ENCODE measurements at places on chromosomes 1 and 21.
A peak's percentile ranks its signal among the peaks of the same experiment; 100 is the strongest.

DNA sequence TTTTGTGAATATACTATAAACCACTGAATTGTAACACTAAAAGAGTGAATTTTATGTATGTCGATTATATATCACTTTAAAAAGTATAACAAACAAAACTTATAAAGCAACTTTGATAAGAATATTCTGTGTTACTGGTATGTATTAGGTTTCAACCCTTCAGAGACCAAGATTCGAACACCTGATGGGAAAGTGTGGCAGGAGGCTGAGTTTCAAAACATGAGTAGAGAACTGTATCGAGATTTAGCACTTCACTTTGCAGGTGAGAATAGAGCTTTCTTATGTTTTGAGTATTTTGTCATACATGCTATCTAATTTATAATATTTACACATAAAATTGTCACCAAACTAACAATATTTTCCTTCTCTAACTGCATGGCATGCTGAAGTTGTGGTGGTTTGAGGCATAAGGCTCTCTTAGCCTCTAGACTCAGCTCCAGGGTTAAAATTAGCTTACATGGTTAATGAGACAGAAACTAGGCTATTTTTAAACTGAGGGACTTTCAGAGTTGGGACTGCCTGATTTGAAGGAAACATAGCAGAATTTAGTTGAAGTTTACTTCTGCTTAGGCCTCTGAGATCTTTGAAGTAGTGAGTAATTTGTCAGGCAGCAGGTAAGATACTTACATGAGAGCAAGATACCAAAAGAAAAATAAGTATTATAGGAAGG, 48.6 kb downstream of the CEP350 start:
- no peak for DNase-seq

GRCh38 chr1:1752636-1753606, 25.3 kb downstream of the NADK start:
- DNase-seq = no peak

GRCh38 chr1:91817211-91817905, 68.6 kb downstream of the TGFBR3 start:
- DNase-seq = no peak

GRCh38 chr1:47337350-47337749, 3.8 kb downstream of the CMPK1 start:
- DNase-seq = no peak

DNA sequence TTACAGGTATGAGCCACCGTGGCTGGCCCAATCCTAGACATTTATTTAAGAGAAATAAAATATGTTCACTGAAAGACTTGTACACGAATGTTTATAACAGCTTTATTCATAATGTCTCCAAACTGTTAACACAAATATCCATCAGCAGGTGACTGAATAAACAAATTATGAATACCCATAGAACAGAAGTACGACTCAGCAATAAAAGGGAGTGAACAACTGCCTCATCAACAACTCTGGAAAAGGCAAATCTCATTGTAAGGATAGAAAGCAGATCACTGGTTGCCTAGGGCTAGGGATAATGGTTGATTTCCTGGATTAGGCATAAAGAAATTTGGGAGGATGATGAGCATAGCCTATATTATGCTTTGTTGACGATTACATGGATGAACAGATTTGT, 41.7 kb downstream of the GABPA start:
- no peak for DNase-seq

DNA sequence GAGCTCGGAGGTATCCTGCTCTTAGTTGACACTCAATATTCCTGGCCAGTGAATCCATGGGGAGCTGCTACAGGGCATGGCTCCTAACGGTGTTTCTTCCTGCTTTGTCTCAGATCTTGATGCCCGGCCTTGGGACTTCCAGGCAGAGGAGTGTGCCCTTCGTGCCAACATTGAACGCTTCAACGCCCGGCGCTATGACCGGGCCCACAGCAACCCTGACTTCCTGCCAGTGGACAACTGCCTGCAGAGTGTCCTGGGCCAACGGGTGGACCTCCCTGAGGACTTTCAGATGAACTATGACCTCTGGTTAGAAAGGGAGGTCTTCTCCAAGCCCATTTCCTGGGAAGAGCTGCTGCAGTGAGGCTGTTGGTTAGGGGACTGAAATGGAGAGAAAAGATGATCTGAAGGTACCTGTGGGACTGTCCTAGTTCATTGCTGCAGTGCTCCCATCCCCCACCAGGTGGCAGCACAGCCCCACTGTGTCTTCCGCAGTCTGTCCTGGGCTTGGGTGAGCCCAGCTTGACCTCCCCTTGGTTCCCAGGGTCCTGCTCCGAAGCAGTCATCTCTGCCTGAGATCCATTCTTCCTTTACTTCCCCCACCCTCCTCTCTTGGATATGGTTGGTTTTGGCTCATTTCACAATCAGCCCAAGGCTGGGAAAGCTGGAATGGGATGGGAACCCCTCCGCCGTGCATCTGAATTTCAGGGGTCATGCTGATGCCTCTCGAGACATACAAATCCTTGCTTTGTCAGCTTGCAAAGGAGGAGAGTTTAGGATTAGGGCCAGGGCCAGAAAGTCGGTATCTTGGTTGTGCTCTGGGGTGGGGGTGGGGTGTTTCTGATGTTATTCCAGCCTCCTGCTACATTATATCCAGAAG, 16.7 kb downstream of the ALX3 start:
- DNase-seq = peak; percentile 72

DNA sequence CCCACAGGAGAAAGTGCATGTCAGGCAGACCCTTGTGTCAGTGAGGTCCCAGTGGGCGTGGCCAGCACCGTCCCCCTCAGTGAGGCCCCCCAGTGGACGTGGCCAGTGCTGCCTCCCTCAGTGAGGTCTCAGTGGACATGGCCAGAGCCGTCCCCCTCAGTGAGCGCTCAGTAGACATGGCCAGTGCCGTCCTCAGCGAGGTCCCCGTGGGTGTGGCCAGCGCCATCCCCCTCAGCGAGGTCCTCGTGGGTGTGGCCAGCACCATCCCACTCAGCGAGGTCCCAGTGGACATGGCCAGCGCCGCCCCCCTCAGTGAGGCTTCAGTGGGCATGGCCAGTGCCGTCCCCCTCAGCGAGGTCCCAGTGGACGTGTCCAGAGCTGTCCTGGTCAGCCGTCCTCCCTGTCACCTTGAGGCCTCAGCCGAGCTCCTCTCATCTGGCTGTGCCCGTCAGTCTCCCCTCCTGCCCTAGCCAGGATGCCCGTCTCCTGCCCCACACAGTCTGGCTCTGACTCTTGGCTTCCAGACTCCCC, 35.5 kb downstream of the PDE9A start:
- DNase-seq = no peak

GRCh38 chr1:94004924-94005323, 95.7 kb upstream of the GCLM start:
- DNase-seq = no peak

- DNase-seq = no peak
Observed at GRCh38 chr1:54424398-54424797, 18.2 kb upstream of the SSBP3 start.

GRCh38 chr1:75764057-75764655, 21.9 kb upstream of the RABGGTB start:
- DNase-seq = no peak

DNA sequence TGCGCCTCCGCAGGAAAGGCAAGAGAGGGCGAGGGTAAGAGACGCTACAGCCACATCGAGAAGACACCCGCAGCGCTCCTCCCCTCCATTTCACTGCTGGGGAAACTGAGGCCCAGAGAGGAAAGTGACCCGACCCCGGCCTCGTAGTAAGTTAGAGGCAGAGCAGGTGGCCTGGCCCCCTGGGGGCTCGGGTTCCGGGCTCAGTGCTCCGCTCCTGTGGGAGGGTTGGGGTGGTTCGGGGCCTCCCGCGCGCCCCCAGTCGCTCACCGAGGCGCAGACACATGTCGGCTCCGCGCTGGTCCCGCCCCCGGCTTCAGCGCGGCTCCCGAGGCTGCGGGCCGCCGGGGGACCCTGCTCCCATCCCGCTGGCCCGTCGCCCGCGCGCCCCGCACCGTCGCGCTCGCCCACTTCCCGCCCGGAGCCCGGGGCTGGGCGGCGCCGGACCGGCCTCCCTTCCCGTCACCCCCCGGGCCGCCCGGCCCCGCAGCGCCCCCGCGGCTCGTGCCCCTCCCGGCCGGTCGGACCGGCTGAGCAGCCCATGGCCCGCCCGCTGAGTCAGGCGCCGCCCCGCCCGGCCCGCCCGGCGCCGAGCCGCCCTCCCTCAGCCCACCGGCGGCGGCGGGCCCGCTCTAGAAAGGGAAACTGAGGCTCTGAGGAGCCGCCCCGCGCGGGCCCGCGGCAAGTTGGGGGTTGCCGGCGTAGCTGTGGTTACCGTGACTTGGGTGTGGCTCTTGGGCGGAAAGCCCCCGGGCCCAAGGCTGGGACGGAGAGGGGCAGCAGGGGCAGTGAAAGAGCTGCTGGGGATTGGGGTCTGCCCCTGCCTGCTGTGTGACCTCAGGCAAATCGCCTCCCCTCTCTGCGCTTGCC, at the start of gene TMEM54:
TMEM54 (minus strand) TSS at position 434 of the 867 bp plus-strand sequence; CDS start at position 283, 151 bp downstream.
- DNase-seq = peak; percentile 5

GRCh38 chr21:44337941-44338895, 972 bp downstream of the CFAP410 start:
- peak; percentile 87 for DNase-seq

GRCh38 chr1:162703708-162704107, 71.4 kb downstream of the DDR2 start:
- DNase-seq = no peak

GRCh38 chr21:37593740-37594471, 227.3 kb downstream of the DYRK1A start:
- peak; percentile 39 for DNase-seq

GRCh38 chr1:60746278-60746791, 336.0 kb upstream of the NFIA start:
- DNase-seq = peak; percentile 62

GRCh38 chr1:61017651-61018050, 64.7 kb upstream of the NFIA start:
- DNase-seq = no peak

GRCh38 chr1:156140879-156141707, 12.3 kb upstream of the SEMA4A start:
- DNase-seq = peak; percentile 80

- DNase-seq = no peak
Observed at GRCh38 chr1:18646091-18646785, 15.6 kb downstream of the PAX7 start.

DNA sequence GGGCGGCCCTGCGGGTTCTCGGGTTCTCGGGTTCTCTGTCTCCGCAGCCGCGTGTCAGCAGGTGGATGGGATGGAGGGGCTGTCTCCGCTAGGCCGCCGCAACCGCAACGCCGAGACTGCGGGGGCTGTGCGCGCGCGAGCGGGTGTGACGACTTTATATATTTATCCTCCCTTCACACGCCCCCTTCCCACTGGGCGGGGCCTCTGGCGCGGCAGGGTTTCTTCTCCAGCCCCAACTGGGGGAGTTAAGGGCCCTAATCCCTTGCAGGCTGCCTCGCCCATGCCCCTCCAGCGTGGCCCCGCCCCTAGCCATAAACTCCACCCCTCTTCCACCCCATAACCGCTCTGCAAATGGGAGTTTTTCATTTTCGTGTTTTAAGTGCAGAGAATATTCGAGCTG, 3.4 kb downstream of the IGSF21 start:
- DNase-seq = no peak

DNA sequence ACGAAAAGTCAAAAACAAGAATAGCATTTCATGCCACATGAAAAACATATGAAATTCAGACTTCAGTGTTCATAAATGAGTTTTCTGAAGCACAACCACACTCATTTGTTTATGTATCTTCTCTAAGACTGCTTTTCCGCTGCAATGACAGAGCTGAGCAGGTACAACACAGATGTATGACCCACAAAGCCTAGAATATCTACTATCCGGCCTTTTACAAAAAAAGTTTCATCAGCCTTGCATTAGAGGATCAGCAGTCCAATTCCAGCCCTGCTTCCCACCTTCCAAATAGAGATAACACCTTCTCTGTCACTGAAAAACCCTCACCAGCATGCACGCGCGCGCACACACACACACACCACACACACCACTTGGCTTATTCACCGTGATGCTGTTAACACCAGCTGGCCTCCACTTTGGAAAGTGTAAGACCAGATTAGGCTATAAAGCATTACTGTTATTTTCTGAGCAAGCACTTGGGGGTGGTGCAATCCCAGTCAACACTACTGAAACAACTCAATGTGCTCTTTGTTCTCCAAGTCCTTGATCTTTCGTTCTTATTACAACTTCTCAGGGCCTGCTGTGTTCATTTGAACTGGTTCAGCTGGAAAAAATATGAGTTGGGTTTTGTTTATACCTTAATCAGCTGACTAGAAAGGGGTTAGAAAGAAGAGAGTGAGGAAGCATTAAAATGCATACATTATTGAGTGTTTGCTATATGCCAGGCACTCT, 90.0 kb downstream of the GLUL start:
- peak; percentile 23 for DNase-seq

- DNase-seq = no peak
Observed at GRCh38 chr1:201252944-201253371, 30.3 kb upstream of the PKP1 start.

DNA sequence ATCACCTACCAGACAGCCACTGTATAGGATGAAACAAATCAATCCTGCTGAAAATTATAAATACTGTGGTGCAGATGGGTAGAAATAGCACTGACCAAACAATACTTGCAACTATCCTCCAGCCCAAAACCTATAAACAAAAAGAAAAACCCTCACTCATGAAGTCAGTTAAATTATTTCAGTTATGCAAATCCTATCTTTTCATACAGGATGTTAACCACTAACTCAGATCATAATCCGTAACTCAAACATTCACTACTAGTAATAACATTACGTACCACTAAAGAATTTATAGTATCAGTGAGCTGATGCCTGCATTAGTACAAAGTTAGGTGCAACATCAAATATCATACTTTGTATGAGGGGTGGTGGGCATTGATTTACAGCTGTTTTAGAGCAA, 2.6 kb downstream of the NDC1 start:
- DNase-seq = no peak

GRCh38 chr1:223765036-223765718, 52.8 kb downstream of the CAPN2 start:
- peak; percentile 52 for DNase-seq

DNA sequence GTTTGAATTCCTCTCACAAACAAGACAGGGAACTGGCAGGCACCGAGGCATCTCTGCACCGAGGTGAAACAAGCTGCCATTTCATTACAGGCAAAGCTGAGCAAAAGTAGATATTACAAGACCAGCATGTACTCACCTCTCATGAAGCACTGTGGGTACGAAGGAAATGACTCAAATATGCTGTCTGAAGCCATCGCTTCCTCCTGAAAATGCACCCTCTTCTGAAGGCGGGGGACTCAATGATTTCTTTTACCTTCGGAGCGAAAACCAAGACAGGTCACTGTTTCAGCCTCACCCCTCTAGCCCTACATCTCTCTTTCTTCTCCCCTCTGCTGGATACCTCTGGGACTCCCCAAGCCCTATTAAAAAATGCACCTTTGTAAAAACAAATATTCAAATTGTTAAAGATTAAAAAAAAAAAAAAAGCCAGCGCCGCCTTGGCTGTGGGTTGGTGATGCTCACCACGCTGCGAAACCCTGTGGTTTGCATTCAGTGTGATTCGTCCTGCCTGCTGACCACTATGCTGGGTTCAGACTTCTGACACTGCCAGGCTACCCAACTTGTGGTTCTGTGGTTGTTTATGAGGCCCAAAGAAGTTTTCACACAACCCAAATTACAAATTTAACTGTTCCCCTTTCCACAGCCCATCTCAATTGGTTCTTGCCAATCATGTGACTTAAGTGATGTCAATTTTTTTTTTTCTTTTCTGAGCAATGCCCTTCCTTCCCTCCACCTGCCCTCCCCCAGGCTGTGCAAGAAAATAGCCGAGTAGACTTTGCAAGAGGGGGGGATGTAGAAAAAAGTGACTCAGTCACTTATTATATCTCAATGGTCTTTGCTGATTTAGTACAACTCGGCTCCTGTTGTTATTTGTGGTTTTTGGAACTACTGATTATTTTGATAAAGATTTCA, at the start of gene RUNX1:
RUNX1 (minus strand) TSS at position 597 of the 912 bp plus-strand sequence.
- no peak for DNase-seq

- DNase-seq = no peak
Observed at GRCh38 chr1:60423146-60423780, 349.7 kb upstream of the C1orf87 start.

Data from retina (tissue), 1 donor.